ENCODE measurements at places on chromosomes 12 and 14.

- DNase-seq, result no peak
Measured at GRCh38 chr14:68894802-68895703, 84.0 kb downstream of the ACTN1 start.

- no peak for DNase-seq
Measured at GRCh38 chr14:73712540-73713180, 1.5 kb downstream of the PNMA1 start.

DNA sequence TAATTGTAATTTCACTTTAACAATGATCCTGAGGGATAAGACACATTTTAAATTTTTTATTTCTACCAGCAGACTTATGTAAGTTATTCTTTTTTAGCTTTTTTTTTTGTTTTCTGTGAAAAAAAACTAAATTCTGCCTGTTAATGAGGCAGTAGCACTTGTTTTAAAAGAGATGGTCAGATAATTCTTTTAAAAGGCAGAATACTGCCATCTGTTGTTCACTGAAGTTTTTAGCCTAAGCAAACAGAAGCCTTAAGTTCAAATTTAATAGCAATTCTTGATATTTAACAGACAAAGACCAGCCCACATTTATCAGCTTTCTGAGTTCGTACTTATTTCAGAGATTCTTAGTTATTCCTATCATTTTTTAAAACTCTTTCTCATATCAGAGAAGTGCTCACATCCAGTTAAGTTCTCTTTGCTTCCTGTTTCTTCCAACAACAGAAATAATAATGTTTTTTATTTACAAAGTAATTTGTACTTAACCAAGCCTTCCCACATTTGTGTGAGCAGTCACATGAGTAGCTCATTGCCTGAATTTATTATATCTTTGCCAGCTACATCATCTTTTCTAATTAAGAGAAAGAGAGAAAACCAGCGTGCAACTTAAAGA lies 93.4 kb upstream of the SLCO1C1 start:
- no peak for DNase-seq

- DNase-seq, result no peak
Measured at GRCh38 chr12:14886271-14886670, 617 bp upstream of the MGP start.

Data from esophagus squamous epithelium (tissue), 5 donors.